A172 (cell line): ENCODE measurements at places on chromosomes 16 and 17.

GRCh38 chr16:14658063-14658462 is 25.3 kb downstream of the BFAR start:
- DNase-seq: peak; percentile 49

DNA sequence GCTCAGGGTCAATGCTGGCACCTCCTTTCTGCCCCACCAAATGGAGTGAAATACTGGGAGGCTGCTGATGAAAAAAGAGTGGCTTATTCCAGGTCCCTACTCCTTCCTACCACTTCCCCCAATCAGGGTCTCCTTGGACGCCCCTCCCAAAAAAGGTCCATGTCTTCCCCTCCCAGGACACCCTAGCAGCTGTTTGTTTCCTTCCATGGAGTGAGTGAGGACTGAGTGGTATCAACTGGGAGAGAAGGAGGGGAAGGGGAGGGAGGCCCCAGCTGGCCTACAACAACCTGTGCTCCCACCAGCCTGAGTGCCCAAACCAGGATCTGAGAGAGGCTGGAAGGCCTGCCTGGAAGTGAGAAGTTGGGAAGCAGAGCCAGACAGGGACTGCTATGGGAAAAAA is 28.7 kb upstream of the NGFR start:
- no peak for DNase-seq

DNA sequence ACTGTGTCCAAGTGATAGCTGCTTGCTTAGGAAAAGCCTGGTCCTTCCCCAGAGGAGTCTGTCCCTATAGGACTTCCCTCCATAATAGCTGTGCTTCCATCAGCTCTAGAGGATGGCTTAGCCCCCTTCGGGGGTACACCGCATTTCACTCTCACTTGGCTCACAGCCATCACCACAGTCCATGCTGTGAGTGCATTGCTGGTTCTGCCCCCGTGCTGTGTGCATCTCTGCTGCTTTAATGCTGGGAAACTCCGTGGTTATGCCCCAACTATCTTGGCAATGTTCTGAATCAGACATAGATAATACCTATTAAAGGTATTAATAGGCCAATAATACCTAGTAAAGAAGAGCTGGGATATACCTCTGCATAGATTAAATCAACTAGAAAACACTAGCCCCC is 58.3 kb downstream of the SIAH1 start:
- DNase-seq: no peak

- DNase-seq: peak; percentile 70
These were observed at the start of the genes CTU2 and RNF166 for GRCh38 chr16:88706229-88706964. CTU2 (plus strand) TSS chr16:88706503; CDS start chr16:88706531, 28 bp downstream. RNF166 (minus strand) TSS chr16:88706408; CDS start chr16:88706325, 83 bp downstream.

DNA sequence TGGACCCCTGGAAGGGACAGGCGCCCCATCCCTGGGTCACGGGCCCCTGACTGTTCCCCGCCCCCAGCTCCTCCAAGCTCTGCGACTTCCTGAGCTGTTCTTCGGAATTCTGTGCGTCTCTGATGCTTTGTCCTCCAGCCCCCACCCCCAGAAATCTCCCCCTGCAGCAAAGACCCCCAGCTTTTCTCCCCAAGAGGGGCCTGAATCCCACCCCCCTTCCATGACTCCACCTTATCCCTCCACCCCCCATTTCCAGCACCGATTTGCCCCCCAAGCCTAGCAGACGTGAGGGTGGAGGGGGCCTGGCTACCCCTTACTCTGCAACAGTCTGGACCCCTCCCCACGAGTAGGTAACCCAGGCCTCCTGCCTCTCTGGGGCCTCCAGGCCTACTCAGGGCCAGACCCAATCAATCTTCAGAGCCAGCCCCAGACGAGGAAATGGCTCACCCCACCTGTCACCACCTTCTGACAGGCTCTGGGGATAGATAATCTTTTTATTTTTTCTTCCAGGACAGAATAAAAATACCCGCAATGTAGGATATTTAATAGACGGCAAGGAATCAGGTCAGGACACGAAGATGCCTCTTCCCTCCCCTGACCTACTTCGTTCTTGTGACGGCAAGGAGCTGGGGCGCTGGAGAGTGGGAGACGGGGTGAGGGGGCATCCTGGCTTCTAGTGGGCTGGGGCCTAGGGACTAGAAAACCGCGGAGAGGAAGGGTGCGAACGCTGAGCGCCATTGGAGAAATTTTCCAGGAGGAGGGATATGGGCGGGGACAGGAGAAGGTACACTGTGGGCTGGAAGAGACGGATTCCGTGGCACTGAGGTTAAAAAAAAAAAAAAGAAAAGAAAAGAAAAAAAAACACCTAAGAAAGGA is 744 bp upstream of the PLXDC1 start:
- no peak for DNase-seq

- no peak for DNase-seq
These were observed 18.2 kb downstream of the ZNF213 start for GRCh38 chr16:3152991-3153368.

DNA sequence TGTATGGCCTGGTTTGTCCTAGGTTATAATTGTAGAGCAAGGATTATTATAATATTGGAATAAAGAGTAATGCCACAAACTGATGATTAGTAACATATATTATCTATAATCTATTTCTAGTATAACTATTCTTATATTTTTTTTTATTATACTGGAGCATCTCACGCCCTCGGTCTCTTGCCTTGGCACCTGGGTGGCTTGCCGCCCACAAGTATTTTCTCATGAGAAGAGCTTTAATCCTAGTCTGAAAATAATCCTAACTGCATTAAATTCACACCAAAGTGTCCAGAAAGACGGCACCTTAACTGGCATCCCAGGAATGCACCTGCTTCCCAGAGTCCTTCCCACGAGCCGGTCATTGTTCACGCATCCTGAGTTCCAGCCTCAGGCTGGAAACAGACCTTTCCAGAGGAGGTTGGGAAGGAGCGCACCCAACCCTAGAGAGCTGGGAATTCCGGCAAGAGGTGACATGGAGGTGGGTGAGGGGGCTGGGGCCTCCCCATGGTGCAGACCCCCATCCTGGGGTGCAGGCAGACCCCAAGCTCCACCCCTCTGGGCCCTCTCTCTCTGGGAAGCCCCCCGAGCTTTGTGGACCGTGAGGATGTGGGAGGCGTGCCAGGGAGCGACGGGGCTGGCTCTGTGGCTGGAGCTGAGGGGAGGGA is 15.9 kb downstream of the CHMP1A start:
- DNase-seq: no peak

- DNase-seq: no peak
These were observed 19.4 kb upstream of the ATP5MC1 start for GRCh38 chr17:48873209-48873608.

- DNase-seq: no peak
These were observed 27.7 kb downstream of the SPACA3 start for GRCh38 chr17:33019161-33019890.

DNA sequence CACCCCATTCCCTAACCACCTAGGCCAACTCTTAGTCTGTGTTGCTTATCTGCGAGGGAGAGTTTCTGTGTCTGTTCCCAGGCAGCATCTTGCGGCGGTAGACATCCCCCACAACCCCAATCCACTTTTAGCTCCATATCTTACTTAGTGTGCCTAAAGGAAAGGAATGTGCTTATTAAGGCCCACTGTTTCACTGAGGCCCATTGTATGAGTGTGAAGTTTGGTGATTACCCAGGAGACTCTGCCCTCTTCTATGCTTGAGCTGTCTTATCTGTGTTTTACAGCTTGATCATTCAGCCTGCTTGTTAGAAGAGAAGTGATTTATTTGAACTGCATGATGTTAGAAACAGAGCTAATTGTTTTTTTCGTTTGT is 10.3 kb upstream of the MLYCD start:
- DNase-seq: no peak

GRCh38 chr16:58492735-58493134 is 7.2 kb upstream of the NDRG4 start:
- no peak for DNase-seq

DNA sequence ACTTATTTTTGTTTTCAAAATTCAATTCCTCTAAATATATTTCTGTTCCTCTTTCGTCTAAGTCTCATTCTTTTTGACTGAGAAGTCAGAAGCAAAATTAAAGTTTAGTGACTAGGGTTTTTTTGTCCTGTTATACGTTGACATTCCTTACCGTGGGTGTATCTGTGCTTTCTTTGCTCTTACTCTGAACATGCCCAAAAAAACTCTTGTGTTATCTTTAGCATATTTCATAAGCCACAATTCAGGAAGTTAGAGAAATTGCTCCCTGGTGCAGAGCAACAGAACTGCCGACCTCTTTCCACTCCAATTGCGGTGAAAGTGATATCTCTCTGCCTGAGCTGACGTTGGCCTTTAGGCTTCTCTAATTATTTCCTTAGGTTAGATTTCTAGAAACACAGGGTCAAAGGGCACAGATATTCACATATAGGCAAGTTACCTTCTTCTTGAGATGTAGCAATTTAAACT is 65.7 kb downstream of the CENPV start:
- peak; percentile 75 for DNase-seq

DNA sequence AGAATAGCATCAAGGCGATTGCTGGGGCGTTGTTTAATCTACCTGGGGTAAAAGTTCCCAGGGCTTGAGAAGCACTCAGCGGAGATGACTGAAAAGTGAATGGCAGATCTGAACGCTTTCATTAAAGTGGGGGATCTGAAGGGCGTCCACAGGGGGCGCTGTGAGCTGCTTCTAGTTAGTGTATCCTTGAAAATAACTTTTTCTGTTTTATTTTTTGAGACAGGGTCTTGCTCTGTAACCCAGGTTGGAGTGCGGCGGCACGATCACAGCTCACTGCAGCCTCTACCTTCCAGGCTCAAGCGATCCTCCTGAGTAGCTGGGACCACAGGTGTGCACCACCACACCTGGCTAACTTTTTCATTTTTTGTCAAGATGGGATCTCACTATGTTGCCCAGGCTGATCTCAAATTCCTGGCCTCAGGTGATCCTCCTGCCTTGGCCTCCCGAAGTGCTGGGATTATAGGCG is 360.4 kb downstream of the SEC14L1 start:
- DNase-seq: no peak

DNA sequence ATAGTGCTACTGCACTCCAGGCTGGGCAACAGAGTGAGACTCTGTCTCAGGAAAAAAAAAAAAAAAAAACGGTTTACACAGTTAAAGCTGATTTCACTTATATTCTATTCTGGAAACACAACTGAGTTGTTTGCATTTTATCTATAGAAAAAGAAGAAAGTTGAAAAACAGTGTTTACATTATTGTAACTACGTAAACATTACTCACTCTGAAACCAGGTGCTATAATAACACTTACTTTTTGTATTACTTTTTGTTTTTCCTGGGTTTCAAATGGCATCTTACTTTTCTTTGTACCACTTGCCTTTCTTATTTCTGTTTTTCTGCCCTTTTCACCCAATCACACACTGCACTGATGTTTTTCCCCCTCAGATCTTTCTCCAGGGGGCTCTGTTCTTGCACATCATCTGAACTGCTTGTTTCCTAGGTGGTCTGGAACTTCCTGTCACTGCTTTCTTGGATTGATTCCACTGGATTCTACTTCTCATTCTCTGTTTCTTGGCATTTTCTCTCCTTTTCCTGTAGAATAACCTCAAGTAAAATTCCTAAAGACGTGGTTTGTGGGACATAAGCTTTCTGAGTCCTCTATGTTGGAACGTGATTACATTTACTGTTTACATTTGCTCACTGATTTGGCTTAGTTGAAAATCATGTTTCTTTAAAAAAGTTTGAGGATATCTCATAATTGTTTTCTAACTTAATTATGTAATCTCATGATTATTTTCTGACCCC is 142.1 kb downstream of the HS3ST3B1 start:
- DNase-seq: no peak

- DNase-seq: no peak
These were observed 787 bp upstream of the CCL3L1 start for GRCh38 chr17:36197387-36197703.

DNA sequence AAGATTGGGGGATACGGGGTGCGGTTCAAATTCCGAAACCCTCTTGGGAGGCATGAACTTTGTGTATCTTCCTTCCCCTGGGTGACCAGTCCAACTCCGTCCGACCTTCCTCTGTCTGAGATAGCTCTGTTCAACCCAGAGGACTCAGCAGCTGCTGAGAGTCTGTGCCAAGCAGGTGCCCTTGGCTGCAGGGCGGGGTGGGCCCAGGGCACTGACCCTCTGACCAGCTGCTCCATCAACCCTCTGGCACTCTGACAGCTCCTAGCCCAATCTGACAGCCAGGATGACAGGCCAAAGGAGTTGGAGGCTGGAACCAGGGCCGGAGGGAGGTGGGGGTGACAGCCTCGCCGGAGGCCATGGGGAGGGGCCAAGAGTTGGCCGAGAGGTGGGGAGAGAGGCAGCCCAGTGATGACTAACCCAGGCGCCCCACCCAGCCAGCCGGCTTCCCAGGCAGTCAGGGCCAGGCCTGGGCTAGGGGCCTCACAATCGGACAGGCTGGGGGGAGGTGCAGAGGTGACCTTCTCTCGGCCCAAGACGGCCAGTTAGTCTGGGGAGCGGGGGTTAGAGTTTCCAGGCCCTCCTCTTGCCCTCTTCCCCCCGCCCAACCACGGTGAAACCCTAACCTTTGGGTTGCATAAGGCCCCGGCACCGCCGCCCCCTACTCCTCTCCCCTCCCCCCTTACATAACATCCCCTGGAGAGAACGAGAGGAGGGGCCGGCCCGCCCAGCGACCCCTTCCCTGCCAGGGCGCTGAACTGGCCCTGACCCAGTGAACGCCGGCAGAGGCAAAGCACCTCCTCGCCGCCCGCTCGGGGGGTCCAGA is 5.0 kb upstream of the TLCD2 start:
- DNase-seq: peak; percentile 96

DNA sequence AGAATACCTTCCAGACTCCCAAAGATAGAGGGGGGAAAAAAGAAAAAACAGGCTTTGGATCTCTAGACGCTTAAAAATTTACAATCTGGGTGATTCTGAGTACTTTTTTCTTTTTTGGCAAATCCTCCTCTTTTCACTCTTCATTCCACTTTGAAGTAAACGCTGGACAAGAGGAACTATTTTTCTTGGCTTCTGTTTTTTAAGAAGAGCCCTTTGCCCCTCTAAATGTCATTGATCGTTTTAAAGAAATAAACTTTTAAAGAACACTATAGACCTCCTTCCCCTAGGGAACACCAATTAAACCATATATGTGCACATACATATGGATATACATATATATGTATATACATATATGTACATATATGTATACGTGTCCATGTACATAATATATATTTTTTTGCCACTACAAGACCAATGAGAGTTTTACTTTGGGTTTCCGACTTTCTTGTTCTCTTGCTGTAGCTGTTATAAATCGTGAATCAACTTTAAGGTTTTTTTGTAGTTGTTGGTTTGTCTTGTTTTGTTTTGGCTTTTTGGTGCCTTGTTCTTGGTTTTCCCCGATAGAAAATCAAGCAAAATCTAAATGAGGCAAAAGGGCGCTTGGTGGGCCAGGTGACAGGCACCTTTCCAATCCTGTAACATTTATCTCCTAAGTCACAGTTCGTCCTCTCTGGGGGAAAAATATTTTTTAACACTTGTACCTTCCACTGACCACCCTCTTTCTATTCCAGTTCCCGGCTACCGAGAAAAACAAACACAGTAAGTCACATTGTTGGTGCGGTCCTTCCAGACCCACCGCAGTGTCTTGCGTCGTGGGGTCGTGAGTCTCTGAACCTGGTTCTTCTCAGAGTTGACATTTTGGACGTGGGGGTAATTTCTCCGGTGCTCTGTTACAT is 4.4 kb downstream of the FOXF1 start:
- DNase-seq: no peak

- no peak for DNase-seq
These were observed 431.3 kb downstream of the MAF start for GRCh38 chr16:79169239-79169638.
